Tibial nerve (tissue), 4 donors: ENCODE measurements at places on chromosomes 4 and X.

- no peak for DNase-seq
Measured at GRCh38 chrX:141341341-141341740, 99.0 kb upstream of the SPANXC start.

DNA sequence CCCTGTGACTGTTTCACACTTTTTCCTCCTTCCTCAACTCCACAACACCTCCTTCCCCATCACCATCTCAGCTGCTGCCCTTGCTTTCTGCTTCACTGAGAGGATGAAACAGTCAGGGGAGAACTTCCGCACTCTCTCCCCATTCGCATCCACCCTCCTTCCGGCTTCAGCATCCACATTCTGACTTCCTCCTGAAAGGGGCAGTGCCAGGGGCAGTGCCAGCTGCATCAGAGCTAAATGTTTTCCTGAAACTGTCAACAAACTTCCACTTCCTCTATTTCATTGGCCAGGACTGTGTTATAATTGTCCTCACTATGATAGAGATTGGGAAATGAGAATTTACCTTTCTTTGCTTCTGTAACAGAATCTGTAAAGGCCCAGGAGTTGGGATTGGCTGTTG lies 18.2 kb upstream of the RASL11B start:
- DNase-seq = no peak

DNA sequence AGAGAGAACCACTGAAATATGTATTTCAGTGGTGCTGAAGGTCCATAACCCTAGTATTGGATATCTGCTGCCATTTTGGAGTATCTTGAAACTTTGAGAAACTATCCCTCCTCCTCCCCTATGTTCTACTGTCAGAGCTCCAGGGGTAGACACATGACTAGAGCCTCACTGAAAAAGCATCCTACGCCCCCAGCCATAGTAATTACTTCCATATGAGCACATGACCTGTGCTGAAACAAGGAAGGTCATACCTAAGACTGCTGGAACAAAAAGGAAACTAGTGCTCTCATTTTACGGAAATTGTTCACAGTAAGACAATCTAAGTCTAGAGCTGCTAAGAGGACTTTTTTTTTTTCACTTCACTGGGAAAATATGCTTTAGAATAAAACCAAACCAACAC lies 42.0 kb upstream of the MAPK10 start:
- no peak for DNase-seq

DNA sequence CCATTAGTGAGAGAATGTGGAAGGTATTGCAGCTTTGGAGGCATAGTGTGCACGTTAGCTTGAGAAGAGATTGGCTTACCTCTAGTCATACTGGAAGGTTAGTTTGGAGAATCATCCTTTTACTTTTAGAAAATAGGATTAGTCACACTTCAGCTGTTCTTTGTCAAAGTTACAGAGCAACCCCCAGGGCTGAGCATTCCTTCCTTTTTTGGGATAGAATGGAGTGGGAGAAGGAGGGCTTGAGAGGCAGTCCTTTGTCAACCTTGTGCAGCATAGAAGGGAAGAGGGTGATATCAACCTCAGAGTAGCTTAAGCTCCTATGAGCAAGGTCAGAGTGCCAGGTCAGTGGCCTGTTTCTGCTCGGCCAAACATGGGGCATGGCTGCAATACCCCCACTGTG lies 8.6 kb upstream of the MBNL3 start:
- no peak for DNase-seq

DNA sequence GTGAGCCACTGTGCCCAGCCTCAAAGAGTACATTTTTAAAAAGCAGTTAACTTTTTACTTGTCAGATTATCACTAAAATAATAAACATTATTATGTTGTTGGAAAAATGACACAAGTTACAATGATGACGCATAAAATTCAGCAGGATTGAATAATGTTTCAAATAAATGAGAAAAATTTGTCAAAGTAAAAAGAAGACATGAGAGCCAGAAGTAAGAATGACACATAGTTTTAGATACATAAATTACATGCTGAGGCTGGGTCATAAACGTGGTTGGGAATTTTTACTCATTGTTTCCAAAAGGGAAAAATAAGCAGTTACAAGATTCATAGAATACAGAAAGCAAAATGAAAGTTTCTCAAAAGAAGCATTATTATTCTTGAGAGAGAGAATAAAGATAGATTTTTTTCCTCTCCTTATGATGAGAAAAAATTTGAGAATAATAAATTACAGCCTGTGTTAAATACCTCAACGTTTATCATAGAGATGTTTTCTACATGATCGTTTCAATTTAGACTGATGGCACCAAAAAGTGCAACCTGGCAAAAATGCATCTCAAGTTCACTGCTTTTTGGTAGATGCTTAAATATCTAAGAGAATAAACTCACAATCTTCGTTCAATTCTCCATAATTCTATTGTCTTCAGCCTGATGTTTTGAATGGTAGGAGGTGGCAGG lies 40.4 kb downstream of the GUCY1B1 start:
- DNase-seq = no peak

DNA sequence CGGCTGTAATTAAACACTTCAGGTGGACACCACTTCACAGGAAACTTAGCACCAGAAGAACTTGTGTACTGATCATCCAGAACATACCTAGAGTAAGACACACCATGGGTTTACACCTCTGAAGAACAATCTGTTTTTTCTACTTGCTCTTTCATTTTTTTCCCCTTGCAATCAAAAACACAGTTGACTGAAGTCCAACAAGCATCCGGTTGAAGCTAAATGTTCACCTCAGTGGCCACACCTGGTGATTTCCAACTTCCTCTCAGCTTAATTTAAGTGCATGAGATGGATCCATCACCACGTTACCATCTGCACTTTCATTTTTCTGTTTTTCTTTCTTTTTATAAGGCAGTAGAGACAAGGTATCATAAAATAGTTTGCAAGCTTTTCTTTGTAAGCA lies 4.9 kb upstream of the TXK start:
- DNase-seq = no peak

- DNase-seq = peak; percentile 82
Measured at GRCh38 chrX:1246816-1247215, 21.8 kb upstream of the CSF2RA start.

DNA sequence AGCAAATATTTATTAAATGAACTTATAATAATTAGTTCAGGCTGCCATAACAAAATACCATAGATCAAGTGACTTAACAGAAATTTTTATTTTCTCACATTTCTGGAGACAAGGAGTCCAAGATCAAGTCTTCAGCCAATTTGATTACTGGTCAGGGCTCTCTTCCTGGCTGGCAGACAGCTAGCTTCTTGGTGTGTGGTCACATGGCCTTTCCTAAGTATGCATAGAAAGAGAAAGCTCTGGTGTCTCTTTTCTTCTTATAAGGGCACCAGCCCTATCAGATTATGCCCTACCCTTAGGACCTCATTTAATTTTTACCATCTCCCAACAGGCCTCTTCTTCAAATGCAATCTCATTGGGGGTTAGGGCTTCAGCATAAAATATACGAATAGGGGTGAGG lies 438.5 kb upstream of the INTU start:
- DNase-seq = no peak

- DNase-seq = no peak
Measured at GRCh38 chr4:139814323-139815015, 148.8 kb downstream of the MGST2 start.

DNA sequence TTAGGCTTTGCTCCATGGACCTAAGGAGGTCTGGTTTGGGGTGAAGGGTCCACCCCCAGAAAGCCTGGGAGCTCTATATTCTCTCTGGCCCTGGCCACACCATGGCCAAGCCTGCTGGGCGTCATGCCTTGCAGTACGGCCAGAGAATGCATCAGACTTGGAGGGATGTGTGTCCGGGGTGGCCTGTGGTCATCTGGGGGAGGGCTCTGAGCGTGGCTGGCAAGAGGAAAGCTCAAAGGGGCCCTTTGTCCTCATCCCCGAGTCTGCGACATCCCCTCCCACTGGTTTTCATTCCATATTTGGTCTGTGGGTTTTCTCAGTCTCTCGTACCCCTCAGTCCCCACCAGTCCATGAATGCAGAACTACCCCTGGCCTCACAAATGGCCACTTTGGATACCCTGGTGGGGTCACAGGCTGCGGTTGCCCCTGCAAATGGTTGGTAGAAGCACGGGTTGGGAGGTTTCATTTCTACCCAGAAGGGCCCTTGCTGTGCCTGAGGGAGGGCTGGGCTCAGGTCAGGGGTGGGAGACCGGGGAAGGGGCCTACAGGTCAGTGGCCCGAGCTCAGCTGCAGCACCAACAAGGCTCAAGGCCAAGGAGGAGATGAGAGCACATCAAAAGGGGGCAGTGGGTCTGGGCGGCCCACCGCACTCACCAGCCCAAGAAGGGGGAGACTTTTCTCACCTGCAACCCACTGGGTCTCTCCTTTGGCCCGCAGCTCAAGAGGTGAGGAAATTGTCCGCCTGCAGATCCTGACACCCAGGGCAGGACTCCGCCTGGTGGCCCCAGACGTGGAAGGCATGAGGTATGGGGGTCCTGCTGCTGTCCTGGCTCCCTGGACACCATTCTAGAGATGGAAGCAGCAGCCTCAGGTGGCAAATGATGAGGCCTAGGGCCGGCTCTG lies 30.2 kb downstream of the ZNF185 start:
- no peak for DNase-seq

DNA sequence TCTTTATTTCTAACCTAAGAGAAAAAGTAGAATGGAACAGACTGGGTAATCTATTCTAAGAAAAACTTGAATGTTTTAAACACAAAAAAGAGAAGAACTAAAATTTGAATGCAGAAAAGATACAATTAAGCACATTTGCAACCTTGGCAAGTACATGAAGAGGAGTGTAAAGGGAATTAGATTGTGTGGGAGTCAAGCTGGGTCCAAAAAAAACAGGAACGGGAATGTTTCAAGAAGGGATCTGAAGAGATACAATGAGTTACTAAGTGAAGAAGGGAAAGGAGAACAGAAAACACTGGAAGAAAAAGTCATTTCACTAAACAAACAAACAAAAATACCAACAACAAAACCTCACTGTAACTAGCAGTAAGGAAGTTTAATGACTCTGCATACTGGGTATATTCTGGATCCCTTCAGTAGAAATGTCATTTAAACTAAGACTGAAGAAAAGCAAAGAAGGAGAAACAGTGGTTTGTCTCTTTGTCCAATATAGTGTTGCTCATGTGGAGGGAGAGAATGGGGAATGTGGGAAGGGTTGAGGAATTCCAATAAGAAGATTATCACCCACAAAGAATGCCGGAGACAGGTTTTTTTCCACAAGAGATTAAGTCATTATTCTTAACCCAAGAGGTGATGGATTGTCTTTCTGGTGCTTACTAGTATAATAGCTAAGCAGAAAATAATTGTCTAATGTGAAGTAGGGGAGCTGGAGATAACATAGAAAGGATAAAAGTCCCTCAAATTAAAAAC lies 50.4 kb upstream of the PTPN13 start:
- DNase-seq = no peak

- no peak for DNase-seq
Measured at GRCh38 chrX:133880032-133880443, 105.4 kb downstream of the GPC3 start.

DNA sequence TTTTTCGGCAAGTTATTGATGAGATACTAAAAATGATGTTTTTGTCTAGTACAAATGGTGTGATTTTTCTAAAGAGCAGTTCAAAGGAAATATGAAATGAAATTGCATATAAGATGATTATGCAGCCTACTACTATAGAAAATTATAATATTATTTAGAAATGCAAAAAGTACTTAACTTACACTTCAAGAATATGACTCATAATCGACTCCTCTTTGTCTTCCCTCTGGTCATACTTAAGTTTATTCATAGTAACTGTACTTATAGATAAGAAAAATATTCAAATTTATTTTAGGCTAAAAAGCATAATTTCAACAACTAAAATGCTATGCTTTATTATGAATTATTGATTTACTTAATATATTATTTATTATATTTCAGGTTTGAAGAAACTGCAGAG lies 33.2 kb downstream of the CEP44 start:
- DNase-seq = no peak

DNA sequence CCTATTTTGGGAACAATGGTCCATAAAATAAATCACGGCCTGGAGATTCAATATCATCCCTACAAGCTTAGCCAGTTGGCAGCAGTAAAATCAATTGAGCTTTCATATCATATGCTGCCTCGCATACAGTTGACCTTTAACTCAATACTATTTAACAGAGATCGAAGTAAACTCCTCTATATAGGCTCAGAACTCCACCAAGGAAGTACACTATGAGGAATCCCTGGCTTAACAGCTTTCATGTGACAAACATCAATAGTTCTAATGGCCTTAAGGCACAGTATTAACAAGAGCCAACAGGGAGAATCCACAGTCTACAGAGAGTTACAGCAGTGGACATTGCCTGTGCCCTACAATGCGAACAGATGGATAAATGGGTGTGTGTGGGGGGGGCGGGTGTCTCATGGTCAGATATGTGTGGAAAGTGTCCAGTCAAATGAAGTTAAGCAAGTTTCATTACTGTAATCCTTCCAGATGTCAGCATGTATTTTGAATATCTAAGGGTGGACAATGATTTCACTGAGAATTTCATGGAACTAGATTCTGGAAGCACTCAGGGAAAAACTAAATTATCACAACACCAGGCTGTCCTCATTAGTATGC lies 98.2 kb upstream of the FAM9B start:
- DNase-seq = no peak

- no peak for DNase-seq
Measured at GRCh38 chr4:39770005-39770404, 72.1 kb downstream of the UBE2K start.

DNA sequence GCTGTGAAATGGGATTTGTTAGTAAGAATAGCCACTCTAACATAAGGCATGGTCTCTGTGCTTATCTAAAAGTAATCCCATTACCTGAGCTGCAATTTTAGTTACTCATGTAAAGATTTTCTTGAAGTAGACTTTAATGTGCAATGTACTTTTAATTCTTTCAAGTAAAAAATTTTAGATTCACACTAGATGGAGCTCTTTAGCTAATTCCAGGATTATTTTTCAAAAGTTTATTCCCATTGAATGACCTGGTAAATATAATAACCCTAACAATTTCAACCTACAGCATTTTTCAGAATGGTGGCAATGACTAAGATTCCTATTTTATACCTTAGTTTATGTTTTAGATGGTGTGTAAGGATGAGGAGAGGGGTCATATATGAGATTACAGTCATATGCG lies 18.1 kb downstream of the USP38 start:
- no peak for DNase-seq

- DNase-seq = no peak
Measured at GRCh38 chr4:113325876-113326615, 276.6 kb downstream of the ANK2 start.

DNA sequence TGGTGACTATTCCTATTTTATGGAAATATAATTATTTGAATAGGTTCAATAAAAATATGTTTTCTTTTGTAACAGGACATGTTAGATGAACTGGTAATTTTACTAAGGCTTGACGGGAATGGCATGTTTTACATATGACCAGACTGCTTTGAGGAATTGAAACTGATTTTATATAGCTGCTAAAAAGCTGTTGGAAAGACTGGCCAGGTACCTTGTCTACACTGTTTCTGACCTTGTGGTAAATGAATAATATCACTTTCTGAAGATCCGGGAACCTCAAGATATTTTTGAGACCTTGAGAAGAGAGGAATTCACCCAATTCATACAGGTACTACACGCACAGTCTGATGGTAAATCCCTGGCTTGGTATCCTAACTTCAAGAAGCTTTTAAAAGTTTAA lies 42.1 kb upstream of the USP46 start:
- DNase-seq = no peak

- DNase-seq = no peak
Measured at GRCh38 chr4:24963277-24963676, 50.4 kb upstream of the CCDC149 start.

- DNase-seq = no peak
Measured at GRCh38 chr4:120132935-120133334, 66.3 kb upstream of the MAD2L1 start.
